ENCODE measurements at places on chromosomes 3 and 15. TPM values are rescaled to one million over a fixed set of nuclear protein-coding genes. Genes with fewer than 3 reads are reported as not detected.

GRCh38 chr15:68935400-68935937 lies 5.1 kb downstream of the SPESP1 start:
- DNase-seq, result no peak

DNA sequence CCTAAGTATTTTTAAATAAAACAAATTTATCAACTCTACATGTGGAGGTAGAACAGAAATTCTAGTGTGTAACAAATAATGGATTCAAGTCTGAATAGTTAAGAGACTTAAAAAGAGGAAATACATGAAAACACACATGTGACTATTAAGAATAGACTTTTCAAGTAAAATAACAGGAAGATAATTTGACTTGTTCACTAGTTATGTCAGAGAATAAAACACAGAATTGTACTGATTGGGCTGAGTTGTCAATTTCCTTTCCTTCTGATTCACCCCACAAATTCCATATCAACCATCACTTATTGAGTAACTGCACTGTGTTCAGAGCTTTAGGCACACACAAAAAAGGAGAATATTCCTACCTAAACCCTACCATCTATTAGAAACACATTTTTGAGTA lies 557.2 kb downstream of the TUSC7 start:
- DNase-seq, result no peak

DNA sequence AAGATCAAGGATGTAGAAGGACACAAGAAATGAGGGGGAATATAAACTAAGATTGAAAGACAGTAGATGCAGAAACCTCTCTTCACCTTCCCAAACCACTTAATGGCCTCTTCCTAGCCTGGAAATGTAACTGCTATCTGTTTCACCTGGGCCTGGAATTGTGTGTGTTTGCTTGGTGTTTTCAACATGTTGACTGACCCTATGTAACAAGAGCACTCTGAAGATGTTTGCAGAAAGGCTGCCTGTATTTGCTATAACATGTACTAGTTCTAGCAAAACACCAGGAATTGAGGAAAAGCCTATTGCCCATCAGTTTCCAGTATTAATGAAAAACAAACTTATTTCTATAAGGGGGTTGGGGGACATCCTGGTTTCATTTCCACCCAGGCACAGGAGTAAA lies 248.3 kb downstream of the WDR72 start:
- no peak for DNase-seq

DNA sequence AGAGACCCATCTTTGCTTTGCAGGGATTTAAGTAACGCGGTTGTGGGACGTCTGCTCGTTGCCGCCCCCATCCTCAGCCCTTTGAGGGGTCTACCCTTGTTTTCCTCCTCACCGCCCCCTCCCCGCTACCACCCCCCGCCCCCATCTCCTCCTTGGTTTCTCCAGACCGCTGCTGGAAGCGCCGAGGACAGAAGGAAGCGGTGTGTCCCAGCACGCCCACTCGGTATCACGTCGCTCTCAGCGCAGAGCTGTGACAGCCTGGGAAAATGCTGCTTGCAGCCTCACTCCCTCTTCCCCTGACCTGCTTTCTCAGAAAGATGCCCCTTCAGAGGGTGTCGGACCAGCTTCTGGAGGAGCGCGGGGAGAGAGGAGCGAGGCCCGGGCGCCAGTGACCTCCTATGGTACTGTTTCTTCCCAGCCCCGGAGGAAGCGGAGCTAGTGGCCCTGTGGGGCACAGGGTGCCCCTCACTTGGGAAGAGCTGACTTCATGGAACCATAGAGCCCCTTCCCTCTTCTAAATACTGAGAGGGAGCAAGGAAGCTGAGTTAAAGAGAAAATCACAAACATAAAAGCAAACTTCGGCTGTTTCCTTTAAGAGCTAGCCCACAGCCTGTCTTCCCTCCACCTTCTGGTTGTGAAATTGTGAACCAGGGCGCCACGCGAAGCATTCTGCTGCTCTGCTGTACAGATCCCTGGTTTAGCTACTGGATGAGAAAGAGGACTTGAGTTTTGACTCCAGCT lies 698 bp downstream of the IL1RAP start:
- DNase-seq, result peak; percentile 83

- DNase-seq, result no peak
Observed at GRCh38 chr15:71775856-71776255, 34.5 kb upstream of the NR2E3 start.

DNA sequence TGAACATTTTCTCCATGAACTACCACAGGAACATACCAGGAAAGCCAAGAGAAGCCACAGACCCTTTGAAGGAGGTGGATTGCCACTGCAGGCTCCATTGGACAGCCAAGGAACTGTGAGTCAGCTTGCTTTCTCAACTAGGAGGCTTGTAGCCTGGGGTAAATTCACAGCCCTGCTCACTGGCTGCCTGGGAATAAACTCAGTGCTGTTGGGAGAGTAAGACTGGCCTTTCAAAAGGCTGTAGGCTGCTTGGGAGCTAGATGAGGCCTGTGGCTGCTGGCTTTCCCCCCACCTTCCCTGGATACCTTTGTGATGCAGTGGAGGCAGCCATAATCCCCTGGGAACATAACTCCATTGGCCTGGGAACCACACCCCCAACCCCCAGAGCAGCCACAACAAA lies 223.5 kb upstream of the RBMS3 start:
- no peak for DNase-seq

DNA sequence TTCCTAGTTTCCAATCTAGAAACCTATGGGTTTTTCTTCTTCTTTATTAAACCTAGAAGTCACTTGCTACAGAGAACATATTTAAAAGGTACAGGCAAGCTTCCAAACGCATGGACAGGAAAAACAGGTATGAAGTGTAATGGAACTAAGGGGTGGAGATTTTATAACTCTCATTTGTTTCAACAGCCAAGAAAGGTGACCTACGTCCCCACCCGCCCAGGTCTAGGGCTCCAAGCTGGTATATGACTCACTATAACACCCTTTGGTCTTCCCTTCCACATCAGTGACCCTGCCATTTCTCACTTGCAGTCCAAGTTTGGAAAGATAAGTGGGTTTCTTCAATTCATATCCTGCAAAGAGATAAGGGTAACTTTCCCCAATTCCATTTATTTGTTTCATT lies 6.0 kb upstream of the LIPH start:
- DNase-seq, result peak; percentile 4

DNA sequence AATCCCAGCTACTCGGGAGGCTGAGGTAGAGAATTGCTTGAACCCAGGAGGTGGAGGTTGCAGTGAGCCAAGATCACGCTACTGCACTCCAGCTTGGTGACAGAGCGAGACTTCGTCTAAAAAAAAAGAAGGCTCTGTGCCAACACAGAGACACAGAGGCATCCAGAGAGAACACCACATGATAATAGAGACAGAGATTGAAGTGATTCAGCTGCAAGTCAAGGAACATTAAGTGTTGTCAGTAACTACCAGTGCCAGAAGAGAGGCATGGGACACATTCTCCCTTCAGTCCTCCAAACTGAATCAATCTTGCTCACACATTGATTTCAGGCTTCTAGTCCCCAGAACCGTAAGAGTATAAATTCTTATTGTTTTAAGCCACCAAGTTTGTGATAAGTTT lies 97.5 kb downstream of the GOLIM4 start:
- no peak for DNase-seq

MUC20 gene
- 6.5 TPM for total RNA-seq

PLEKHO2 gene
- 10.4 TPM for total RNA-seq

DNA sequence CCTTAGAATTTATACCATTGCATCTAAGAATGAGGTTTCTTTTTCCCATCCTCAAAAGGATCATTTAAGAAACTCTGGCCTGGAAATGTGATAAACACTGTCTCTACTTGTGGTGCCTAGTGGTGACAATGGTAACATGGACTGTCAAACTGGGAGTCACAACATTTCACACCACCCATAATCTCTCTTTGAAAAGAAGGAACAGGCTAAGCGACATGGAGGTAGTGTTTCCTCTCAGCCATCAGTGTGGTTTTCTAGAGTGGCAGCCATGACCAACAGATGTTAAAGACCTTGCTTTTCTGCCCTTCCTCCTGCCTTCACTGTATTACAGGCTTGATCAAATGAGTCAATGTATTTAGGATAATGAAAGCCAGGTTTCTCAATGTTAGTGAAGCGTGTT lies 283.1 kb upstream of the STAC start:
- DNase-seq, result no peak

FBXL22 gene
- total RNA-seq, result 23.1 TPM

DNA sequence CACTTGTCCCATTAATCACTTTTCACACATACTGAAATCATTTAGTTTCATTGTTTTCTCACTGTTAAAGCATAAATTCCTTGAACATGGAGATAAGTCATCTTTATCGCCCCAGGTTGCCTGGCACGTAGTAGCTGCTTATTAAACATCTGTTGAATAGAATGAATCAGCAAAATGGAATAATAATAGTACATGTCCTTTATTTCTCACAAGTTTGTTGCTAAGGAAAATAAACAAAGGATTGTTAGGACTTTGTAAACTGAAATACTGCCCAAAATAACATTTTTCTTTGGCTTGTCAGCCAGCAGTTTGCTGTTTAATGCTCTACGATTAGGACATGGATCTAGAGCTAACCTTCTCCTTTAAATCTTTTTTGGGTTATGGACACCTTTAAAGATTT lies 17.9 kb downstream of the SLC35A5 start:
- no peak for DNase-seq

DNA sequence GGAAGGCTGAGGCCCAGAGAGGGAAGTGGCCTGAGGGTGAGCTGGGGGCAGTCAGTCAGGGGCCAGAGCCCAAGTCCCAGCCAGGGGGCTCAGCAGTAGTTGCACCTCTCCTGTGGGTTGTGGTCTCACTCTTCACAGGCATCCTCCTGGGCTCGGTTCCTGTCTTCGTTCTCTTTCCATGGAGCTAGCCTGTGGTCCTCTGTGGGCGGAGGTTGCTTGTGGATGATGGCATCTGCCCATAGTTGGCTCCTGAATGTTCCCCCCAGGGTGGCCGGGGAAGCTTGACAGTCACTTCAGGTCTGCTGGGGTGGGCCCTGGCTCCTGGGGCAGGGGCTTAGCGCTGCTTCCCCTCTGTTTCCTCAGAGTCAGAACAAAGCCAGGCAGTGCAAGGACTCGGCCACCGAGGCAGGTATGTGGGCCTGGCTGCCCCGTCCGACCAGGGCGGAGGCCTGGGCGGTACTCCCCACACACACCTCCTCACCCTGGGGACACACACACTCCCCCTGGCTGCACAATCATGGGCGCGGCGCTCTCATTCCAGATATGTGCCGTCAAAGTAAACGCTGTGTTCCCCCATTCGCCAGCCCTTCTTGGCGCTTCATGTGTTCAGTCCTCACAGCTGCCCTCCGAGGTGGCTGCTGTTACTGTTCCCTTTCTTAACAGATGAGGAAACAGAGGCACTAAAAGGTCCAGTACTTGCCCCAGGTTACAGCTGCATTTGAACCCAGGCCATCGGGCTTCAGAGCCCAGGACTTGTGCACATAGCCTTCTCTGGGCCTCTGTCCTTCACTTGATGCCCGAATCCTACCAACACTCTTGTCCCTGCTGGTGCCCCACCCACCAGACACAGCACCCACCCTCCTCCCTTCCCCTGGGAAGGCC lies 34.5 kb downstream of the PSTPIP1 start:
- DNase-seq, result peak; percentile 70

GRCh38 chr15:59315914-59316451 lies 56.7 kb downstream of the MYO1E start:
- no peak for DNase-seq

SYNPR gene
- total RNA-seq, result 0.46 TPM

LRRIQ4 gene
- total RNA-seq, result not detected

GPR176 gene
- total RNA-seq, result 2.7 TPM

GRCh38 chr15:96294766-96295165 lies 35.7 kb upstream of the NR2F2 start:
- DNase-seq, result no peak

CDHR4 gene
- not detected for total RNA-seq

DNA sequence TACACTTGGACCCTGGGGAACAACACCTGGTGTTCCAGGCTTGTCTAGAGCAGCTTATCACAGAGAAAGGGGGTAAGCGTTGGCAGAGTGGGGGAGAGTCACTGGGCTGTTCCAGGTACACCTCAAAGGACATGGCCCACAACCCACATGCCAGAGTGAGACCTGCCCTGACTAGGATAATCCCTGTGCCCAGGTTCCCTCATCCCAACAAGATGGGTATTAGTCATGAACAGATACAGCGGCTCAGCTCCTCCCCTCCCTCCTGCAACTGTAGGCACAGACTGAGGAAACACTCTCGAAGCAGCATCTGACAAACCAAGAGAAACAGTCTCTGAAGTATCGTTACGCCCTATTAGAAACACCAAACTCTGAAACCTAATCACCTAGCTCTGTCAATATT lies 32.1 kb upstream of the RPS17 start:
- no peak for DNase-seq

DNA sequence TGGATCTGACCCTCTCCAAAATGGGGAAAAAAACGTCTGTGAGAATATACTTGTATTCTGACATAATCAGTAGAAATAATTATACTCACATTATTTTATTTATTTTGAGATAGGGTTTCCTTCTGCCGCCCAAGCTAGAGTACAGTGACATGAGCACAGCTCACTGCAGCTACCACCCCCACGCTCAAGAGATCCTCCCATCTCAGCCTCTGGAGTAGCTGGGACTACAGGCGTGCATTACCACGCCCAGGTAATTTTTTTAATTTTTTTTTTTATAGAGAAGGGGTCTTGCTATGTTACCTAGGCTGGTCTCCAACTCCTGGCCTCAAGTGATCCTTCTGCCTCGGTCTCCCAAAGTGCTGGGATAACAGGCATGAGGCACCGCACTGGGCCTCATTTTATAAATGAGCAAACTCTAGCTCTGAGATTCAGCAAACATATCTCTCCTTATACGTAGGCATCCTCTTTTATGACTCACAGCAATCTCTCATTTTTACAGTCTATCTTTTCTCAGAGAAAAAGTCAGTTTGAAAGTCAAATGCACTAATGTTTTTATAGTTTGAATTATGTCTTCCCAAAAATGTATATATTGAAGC lies 989 bp upstream of the VGLL3 start:
- DNase-seq, result no peak

CLDN18 gene
- not detected for total RNA-seq

P3H2 gene
- total RNA-seq, result 17.7 TPM

CLCN2 gene
- 3.1 TPM for total RNA-seq

All from cardiac septum (tissue), 1 donor.